SJSA1 (cell line): ENCODE measurements at places on chromosomes 6 and 20.
A peak's percentile ranks its signal among the peaks of the same experiment; 100 is the strongest.

DNA sequence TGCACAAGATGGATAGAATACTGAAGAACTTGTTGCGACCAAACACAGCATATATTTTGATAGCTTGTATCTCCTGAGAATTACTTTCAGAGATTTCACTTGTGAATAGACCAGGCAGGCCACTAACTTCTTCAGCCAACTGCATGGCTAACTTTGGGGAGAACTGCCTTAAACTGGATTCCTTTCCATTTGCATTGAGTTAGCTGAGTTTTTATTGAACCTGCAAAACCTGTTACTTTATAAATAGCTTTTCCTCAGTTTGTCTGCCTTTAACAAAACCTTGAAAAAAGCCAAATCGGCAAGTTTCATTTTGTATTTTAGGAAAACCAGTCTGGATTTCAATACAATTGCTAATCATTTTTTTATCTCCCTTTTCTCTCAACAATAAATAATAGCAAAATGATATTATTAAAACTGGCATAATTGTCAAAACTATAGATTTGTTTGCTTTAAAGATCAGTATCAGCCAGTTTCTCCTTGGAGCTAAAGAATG is 72.6 kb upstream of the SCGN start:
- no peak for DNase-seq

- DNase-seq: no peak
Measured at GRCh38 chr6:42498473-42499128, 46.9 kb upstream of the TRERF1 start.

GRCh38 chr6:148596891-148597455 is 149.9 kb upstream of the UST start:
- DNase-seq: no peak

DNA sequence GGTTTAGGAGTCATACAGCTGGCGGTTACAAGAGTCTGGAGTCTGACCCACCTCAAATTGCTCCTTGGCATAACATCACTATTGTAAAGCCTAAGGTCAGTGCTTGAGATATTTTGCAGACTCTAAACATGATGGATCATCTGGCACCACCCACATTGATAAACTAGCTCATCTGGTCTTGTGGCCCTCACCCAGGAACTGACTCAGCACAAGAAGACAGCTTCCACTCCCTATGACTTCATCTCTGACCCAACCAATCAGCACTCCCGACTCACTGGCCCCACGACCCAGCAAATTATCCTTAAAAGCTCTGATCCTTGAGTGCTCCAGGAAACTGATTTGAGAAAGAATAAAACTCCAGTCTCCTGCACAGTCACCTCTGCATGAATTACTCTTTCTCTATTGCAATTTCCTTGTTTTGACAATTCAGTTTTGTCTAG is 115.9 kb downstream of the CD24 start:
- peak; percentile 85 for DNase-seq

- no peak for DNase-seq
Measured at GRCh38 chr20:19973961-19974629, 43.1 kb upstream of the NAA20 start.

DNA sequence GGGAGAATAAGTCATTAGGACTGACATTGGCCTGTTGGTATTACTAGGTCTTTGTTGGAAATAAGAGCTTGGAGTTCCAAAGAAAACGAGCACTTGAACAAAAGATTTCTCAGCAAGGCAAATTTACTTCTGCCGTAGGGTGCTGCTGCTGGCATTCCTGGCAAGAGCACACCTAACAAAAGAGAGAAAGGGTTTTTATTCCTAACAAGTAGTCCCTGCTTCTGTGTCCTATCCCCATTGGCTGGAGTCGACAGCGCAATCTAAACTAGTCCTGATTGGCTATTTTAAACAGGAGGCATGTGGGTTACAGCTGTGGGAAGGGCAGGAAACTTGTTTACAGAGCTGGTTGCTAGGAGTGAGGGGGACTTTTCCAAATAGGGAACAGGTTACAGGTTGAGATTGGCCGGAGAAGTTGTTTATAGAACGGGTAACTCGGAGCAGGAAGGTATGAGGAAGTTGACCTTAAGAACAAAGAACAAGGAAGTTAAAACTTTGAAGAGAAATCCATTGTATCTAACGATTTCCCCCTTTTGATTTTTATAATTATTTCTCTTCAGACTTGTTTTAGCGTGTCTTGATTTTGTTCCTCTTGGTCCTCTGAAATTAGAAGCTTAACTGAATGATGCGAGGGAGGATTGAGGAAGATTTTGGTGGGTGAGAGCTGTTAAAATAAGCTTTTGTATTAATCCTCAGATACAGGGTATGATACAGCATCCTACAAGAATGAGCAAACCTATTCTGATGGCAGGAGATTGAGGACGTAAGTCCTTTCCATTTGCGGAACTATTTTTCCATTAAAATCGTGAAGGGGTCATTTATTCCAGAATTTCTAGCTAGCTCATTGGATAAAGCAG is 3.4 kb upstream of the ZNFX1 start:
- peak; percentile 32 for DNase-seq

GRCh38 chr20:58452667-58453255 is 62.4 kb downstream of the APCDD1L start:
- no peak for DNase-seq

GRCh38 chr6:76222189-76222588 is 149.7 kb upstream of the IMPG1 start:
- DNase-seq: no peak

GRCh38 chr6:38152620-38153019 is 333.1 kb downstream of the ZFAND3 start:
- no peak for DNase-seq

DNA sequence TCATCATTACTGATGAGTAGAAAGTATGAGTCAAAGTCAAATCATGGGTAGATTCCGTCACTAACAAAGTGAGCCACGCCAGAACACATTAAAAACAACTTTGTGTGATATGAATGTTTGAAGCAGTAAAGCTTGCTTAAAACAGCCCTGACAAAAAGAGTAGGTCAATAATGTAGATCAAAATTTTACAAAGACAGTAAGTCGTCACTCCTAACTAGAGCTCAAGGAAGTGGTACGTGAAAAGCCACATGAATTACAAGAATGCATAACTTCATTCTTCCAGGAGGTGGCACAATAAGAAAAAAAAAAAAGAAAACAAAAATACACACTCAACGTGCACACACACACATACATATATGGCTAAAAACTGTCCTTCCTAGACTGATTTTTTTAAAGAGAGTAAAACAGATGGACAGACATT is 69.9 kb downstream of the HACE1 start:
- DNase-seq: peak; percentile 84

GRCh38 chr20:62997417-62998035 is 9.2 kb downstream of the BHLHE23 start:
- no peak for DNase-seq

DNA sequence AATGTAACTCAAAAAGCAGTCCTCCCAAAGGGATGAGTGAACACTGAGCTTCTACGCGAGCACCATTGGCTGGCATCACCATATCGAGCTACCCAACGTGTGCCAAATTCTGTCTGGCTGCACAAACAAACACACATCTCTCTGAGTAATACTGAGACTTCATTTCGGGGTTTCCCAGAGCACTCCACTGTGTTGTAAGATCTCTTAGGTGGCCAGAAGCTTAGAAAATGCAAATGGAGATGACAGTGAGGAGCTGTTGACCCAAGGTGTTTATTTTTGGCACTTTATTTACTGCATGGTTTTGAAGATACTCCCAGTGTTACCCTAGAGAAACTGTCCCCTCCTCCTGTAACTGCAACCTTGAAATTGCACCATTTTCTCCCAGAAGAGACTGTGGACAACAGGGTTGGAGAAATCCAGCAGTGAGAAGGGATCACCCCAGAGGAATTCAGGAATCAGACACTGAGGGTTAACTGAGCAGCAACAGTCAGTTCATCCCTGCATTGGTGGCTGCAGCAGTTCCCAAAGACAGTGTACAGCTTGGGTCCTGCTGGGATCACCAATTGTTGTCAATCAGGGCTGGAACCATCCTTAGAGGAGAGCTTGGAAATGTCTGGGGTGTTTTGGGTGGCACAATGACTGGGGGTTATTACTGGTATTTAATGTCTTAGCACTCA is 1.0 kb upstream of the RIPOR2 start:
- no peak for DNase-seq

- DNase-seq: no peak
Measured at GRCh38 chr6:141501616-141502015, 631.1 kb upstream of the GJE1 start.

- DNase-seq: peak; percentile 16
Measured at GRCh38 chr6:167409694-167410093, 84.8 kb downstream of the TTLL2 start.

- DNase-seq: no peak
Measured at GRCh38 chr20:41086402-41087324, 50.7 kb upstream of the PLCG1 start.

GRCh38 chr6:130843575-130844320 is 16.5 kb downstream of the SMLR1 start:
- no peak for DNase-seq

DNA sequence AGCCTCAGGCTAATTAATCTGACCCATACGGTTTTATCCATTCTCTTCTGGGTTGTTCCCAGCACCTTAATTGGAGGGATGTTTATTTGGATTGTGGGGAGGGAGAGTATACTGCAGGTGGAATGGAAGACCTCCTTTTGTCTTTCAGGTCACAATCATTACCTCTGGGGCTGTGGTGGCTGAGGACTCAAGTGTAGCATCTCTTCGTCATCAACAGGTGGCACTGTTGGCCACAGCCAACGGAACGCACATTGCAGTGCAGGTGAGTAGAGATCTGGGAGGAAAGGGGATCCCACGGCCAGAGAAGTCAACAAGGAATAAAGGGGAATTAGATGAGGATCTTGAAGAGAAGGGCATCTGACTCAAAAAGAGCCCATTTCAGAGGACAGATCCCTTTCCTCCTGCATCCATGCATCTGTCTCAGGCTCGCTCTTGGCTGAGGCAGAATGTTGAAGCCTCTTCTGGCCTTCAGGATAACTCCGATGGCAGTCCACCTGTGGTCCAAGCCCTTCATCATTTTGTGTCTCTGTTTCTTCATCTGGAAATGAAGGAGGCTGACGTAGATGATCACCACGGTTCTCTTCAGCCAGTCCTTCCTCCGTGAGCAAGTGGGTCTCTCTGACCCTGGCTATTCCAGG is 3.2 kb upstream of the DEF6 start:
- peak; percentile 19 for DNase-seq

- DNase-seq: no peak
Measured at GRCh38 chr6:164838068-164838615, 471.3 kb downstream of the C6orf118 start.

DNA sequence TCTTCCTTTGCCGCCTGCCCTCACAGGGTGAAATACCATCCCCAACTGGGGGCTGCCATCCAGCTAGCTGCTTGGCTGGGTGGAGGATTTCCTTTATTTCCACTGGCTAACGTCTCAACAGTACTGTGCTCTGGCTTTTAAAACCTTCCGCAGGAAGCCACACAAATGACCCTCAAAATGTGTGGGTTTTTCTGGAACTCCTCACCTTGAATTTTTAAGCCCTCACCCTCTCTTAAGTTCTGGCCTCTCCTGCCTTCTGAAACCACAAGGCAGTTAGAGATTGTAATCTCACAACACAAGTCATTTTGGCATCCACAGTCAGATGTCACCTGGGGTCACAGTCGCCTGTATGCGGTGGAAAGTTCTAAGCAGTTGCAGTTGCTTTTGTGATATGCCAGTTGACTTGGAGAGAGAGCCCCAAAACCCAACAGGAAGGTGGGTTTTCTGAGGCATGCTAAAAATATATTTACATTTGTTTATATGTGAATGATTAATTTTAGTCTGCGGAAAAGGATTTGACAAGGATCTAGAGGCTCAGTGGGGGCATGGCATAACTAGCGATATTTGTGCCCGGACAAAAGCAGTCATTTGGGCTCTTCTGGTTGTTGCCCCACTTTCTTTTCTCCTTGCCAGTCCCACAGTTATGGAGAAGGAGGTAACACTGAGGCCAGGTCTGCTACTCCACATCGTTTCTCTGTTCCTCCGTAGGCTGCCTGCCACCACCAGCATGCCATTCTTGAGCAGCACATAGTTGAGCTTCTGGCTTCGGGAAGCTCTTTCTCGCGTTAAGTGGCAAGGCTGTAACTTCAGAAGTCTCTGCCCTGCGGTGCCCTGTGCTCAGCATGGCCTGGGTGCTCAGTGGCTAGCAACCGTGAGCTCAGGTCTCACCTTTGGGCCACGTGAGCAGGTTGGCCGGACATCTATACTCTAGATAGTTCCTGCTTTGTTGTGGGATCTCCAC is 335.3 kb downstream of the CD83 start:
- no peak for DNase-seq

- no peak for DNase-seq
Measured at GRCh38 chr20:63678071-63678470, 18.4 kb upstream of the TNFRSF6B start.

- peak; percentile 91 for DNase-seq
Measured at GRCh38 chr6:159461266-159461665, 231.8 kb downstream of the SOD2 start.

- no peak for DNase-seq
Measured at GRCh38 chr6:112560651-112561050, 213.5 kb downstream of the RFPL4B start.

DNA sequence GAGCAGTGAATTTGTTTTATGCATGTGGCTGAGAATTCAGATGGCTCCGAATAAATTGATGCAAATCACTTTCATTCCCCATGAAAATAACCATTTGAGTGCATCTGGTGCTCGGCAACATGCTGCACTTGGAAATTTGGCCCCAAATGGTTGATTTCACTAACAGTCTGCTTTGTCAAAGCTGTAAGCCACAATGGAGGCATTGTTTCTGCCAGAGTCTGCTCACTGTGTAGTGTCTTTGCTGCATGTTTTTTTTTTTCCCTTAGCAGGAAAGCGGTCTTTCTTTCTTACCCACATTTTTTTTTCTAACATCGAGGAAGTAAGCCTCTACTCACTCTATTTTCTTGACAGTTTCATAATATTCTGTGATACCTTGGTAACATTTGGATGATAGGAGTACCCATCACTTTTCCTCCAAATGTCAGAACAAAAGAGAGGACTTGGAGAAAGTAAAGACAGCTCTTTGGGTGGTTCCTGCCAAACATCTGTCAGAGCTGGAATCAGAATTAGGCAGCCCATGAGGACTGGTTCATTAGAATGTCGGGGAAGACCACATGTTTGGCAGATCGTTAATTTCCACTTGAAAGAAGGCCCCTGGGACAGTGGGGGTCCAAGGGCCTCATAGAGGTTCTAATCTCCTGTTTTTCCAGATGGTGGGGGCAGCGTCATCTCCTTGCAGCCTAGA is 149.5 kb downstream of the DOK5 start:
- no peak for DNase-seq
